ENCODE measurements at places on chromosomes 6 and 20.

DNA sequence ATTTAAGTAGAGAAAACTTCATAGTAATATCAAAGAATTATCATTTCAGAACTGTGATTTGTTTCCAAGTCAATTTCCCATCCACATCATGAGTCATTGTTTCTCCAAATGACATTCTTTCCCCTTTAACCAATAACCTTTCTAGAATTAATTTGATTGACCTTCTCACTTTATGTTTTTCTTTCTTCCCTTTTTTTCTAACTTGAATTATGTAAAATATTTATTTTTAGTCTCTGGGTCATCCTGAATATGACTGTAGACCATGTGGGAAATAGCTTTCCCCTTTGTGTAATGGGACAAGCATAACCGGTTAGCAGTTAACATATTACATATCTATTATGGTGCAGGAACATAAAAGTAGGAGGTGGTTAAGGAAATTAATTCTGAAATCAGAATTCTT is 291.1 kb downstream of the GJA1 start:
- DNase-seq, result no peak

GRCh38 chr20:36606158-36607066 is 833 bp downstream of the RAB5IF start:
- no peak for DNase-seq

- DNase-seq, result no peak
These were observed 167.4 kb upstream of the THBS2 start for GRCh38 chr6:169420912-169421543.

DNA sequence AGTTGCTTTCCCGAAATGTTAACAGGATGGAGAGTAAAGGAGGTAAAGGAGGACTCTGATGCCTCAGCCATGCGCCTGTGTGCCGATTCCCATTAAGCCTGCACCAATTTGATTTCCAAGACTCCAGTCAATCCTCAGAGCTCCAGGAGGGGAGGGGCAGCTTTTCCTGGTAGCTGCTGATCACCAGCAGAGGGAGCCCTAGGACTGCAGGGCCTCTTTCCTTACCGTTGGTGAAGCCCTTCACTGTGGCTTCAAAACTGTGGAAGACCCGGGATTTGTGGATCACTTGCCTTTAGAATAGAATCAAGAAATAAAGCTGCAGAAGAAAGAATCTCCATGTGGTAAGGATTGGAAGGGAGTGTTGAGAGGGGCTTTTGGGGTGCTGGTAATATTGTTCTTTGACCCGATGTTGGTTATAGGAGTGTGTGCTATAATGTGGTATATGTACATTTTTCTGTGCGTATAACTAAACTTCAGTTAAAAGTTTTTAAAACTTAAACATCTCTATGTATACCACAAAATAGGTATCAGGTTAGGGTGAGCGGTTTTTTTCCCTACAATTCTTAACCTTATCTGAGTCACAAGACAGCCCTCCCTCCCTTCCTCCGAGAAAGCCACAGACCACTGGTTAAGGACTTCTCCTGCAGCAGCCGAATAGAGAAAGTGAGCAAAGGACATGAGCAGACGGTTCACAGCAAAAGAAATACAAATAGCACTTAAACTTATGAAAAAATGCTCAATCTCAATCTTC is 6.9 kb upstream of the OSER1 start:
- DNase-seq, result no peak

GRCh38 chr6:163725008-163725941 is 310.8 kb downstream of the QKI start:
- no peak for DNase-seq

DNA sequence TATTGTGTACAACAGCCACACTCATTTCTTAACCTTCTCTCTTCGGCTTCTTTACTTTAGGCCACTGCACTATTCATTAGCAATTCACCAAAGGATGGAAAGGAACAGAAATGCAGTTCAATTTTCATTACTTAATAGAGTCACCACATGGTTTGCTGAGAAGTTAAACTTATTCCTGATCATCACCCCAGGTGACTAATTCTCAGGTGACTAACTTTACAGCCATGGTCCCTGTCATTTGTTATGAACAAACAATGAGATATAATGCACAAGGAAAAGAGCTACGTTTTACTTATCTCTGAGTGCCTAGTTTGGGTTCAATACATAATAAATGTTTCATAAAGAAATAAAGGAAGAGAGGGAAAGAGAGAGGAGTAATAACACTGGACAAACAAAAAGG is 45.8 kb upstream of the DST start:
- DNase-seq, result no peak

GRCh38 chr20:53224851-53225250 is 252.7 kb downstream of the TSHZ2 start:
- DNase-seq, result no peak

DNA sequence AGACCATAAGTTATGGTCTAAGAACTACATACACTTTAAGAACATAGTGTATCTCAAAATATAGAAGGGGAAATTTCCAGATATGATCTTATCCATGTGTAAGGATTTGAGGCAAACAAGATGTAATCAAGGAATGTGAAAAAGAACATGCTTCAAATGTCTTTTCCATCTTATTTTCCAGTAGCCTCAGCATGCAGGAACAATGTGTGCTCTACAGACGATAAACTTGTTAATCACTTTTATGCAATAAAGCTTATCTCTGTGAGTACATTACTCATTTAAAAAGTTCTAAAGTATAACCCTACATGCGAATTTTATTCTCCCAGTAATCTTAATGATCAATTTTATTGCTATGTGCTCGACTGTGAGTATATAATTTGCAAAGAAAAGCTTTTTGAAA is 185.2 kb downstream of the ALDH8A1 start:
- DNase-seq, result no peak

DNA sequence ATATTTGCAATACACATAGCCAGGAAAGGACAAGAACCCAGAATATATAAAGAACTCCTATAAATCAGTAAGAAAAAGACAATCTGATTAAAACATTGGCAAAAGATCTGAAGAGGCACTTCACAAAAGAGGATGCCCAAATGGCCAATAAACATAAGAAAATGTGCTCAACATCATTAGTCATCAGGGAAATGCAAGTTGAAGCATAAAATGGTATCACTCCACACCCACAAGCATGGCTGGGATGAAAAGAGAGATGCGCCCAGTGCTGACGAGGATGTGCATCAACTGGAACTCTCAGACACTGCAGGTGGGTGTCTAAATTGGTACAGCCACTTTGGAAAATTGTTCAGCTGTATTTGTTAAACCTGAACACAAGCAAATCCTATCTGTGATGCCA is 42.4 kb upstream of the MLN start:
- DNase-seq, result no peak

DNA sequence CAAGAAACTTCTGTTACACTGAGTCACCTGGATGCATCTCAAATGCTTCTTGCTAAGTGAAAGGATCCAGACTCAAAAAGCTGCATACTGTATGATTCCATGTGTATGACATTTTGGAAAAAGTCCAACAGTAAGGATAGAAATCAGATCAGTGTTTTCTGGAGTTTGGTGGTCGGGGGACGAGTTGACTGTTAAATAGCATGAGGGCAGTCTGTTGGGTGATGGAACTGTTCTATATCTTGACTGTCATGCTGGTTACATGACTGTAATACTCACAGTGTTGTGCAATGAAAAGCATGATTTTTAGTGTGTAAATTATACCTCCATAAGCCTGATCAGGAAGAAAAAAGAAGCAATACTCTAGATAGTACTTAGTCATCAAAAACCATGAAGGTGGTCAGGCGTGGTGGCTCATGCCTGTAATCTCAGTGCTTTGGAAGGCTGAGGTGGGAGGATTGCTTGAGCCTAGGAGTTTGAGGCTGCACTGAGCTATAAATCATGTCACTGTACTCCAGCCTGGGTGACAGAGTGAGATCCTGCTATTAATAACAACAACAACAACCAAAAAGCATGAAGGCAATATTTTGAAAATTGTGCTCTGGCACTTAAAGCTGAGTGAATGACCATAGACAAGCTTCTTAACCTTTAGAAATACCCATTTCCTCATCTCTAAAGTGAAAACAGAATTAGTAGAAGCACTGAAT is 30.5 kb upstream of the SASH1 start:
- no peak for DNase-seq
